SK-MEL-5 (cell line): ENCODE measurements at places on chromosomes 2 and 18. TPM values are rescaled to one million over a fixed set of nuclear protein-coding genes. Genes with fewer than 3 reads are reported as not detected.

- DNase-seq = peak; percentile 40
These were observed 16.9 kb upstream of the KCNG3 start for GRCh38 chr2:42510608-42511243.

DNA sequence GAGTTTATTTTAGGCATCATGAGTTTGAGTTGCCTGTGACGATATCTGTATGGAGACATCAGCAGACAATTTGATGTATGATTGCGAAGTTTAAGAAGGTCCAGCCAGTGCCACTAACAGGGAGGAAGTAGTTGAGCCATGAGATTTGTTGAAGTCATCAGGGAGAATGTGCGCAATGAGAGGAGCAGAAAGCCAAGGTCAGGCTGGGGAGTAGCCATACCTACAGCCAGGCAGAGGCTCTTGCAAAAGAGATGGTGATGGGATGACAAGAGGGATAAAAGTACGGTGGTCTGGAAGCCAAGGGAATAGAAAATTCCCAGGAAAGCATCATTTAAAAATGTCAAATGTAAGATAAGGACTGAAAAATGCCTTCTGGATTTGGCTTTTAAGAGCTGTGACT lies 51.2 kb downstream of the LIMS1 start:
- no peak for DNase-seq

DNA sequence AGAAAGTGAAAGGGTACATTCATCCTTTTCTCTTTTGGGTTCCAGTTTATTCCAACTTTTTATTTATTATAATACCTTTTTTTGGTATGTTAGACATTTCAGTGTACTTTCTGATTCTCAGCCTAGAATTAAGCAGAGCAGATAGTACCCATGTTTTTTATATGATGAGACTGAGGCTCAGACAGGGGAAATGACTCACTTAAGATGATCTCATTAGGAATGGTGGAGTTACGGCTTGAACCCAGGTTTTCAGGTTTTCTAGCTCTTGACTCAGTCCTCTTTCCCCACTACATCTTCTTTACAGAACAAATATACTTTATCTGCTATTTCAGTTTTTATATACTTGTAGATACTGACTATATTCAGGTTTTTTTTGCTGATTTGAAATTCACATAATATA lies 51.7 kb upstream of the OTX1 start:
- DNase-seq = no peak

DNA sequence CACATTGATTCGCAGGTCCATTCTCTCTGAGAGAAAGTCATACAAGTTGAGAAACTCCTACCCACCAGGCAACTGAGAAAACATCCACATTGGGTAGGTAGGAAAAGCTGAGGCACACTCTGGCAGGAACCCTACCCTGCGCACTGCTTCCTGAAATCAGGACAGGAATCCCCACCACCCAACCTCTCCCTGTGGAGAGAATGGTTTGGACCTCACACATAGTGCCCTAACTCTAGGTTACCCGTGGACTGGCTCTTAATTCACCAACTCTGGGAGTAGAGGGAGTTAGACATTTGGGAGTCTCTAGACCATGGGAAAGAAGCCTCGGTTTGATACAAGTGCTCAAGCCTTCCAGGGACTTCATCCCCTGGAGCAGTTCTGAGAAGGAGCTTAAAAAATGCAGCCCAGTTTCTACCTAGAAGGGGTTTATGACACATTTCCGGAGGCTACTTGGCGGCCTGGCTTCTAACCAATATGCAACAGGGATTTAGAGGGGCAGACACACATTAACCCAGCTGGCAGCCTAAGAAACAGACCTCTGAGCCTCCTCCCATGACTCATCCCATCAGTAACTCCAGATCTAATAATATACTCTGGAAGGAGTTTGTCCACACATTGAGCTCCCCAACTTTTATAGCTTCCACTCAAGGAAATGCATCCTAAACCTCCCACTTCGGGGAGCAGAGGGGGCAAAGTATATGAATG lies 136.7 kb downstream of the EML6 start:
- DNase-seq = no peak

GRCh38 chr2:174059884-174060244 lies 94.7 kb upstream of the SP3 start:
- DNase-seq = no peak

DNA sequence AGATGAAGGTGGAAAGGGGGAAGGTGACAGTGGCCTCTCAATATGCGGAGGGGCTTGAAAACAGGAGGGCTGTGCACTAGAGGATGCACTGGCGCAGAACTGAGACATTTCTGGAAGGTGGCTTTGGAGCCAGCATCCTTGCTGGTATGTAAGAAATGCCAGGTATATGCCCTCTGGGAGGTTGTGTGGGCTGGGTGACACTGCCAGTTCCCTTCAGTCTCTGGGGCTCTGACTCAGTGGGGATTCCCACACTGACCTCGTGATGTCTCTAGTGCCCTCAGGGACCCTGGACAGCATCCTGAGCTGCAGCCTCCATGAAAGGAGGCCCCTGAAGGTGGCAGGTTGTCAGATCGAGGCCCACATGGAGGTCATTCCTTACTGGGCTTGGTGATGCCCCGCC lies 74.0 kb downstream of the AGAP1 start:
- DNase-seq = no peak

DNA sequence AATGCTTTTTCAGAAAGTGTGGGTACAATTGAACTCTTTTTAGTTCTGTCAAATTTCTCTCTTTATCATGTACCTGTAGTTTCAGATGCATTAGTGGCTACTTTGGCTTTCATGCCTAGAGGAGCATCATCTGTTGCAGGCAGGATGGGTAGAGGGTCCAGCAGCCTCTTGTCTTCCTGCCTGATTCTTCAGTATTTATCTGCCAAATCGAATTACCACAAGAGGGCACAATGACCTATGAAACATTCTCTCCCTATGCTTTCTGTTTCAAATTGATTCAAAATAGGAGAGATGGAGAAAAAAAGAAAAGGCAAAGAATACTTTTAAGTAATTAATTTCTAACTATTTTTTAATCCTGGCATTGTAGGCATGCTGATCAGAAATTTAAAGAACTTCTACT lies 477.2 kb downstream of the TRIB2 start:
- peak; percentile 78 for DNase-seq

GRCh38 chr2:161312996-161313395 lies 4.8 kb downstream of the PSMD14 start:
- no peak for DNase-seq

DNA sequence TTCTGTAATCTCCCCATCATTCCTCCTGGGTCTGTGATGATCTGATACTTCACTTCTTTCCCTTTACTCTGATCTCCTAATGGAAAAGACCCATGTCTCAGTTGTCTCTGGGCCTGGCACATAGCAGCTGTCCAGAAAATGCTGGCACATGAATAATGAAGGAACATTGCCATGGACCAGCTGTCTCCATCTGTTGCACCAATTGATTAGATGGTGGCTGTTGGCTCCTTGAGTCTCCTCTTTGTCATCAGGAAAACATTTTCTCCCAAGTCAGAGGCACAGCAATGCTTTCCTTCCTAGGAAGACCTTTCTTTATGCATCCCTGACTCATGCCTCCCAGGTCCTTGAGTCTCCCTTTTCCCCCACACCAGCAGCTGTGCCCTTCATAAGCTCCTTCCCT lies 286.2 kb upstream of the CXCR4 start:
- no peak for DNase-seq

- DNase-seq = no peak
These were observed 21.5 kb upstream of the IL18RAP start for GRCh38 chr2:102401456-102401855.

GRCh38 chr18:76922107-76922506 lies 99.8 kb downstream of the ZNF236 start:
- DNase-seq = peak; percentile 75

- no peak for DNase-seq
These were observed 378.4 kb downstream of the RPRM start for GRCh38 chr2:153100151-153100550.

DNA sequence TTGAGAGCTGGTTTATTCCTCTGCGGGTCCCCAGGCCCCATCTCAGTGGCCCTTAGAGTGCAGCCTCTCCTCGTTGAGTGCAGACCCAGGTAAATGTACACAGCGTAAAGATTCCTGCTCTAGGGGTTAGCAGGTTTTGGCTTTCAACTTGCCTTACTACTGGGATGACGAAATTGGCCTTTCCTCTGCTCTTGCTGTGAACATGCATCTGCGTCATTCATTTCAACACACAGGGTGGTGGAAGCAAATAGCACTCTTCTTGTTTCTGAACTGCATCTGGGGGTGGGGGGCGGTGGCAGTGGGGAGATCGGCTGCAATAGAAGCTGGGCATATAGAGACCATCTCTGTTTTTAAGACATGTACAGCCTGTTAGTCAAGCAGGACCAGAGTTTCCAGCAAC lies 16.5 kb upstream of the SLC16A14 start:
- DNase-seq = no peak

DNA sequence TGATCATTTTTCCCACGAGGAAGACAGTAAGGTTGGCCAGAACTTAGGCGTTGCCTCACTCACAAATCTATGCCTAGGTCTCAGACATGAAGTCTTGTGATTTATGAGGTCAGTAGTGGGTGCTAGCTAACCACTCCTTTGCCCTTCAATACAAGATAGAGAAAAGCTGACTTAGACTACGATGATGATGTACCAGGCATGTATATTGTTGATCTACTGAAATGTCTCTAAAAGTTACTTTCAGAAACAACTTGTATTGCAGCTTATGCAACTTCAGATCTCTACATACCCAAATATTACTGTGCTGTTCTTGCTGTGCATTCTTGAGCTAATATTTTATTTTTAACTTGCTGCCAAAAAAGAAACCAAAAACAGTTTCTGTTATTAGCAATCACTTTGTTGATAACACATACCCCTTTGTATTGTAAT lies 30.6 kb downstream of the MAPRE2 start:
- peak; percentile 70 for DNase-seq

GRCh38 chr2:18514526-18515461 lies 45.7 kb downstream of the RDH14 start:
- DNase-seq = no peak

GRCh38 chr2:185335879-185336278 lies 402.7 kb upstream of the FSIP2 start:
- no peak for DNase-seq

- no peak for DNase-seq
These were observed 3.3 kb upstream of the ALLC start for GRCh38 chr2:3654531-3655225.

The IL1RL1 gene
- total RNA-seq = not detected in 2 replicates

The MEIS1 gene
- 6.4 and 7.2 TPM in 2 replicates for total RNA-seq

The SFXN5 gene
- total RNA-seq = 7.1 and 7.8 TPM in 2 replicates

The NDC80 gene
- 27.7 and 28.5 TPM in 2 replicates for total RNA-seq

The CD226 gene
- total RNA-seq = 0.50 and 0.77 TPM in 2 replicates

The RAB17 gene
- 82.8 and 92.0 TPM in 2 replicates for total RNA-seq
